ENCODE measurements at places on chromosomes 6 and 20. TPM values are rescaled to one million over a fixed set of nuclear protein-coding genes. Genes with fewer than 3 reads are reported as not detected.

Gene SYNGAP1
- total RNA-seq: 17.9 TPM

Gene ZC3H12D
- total RNA-seq: 1.0 TPM

Gene HLA-DQA1
- total RNA-seq: 0.38 TPM

Gene EYA4
- total RNA-seq: 7.7 TPM

Gene COL9A1
- total RNA-seq: 74.7 TPM

Gene DYNLT2
- total RNA-seq: 6.4 TPM

Gene TPBG
- 27.0 TPM for total RNA-seq

Gene IL20RA
- 2.3 TPM for total RNA-seq

Gene RNF182
- total RNA-seq: 18.4 TPM

Gene ZNF318
- total RNA-seq: 31.2 TPM

Gene BHLHE23
- 4.7 TPM for total RNA-seq

Gene MOXD1
- total RNA-seq: 16.7 TPM

Gene TCP11
- 0.99 TPM for total RNA-seq

Gene TTLL9
- total RNA-seq: 1.4 TPM

Gene RCAN2
- total RNA-seq: 37.3 TPM

Gene CD24
- 267 TPM for total RNA-seq

Gene TM9SF4
- total RNA-seq: 31.2 TPM

Gene BANF2
- not detected for total RNA-seq

Gene ABHD12
- total RNA-seq: 61.4 TPM

Gene JPH2
- total RNA-seq: 14.8 TPM

Gene LY6G5C
- 1.9 TPM for total RNA-seq

Gene OPN5
- 0.33 TPM for total RNA-seq

Gene MEP1A
- not detected for total RNA-seq

Gene MEI4
- 0.99 TPM for total RNA-seq

Gene RAET1G
- total RNA-seq: not detected

Gene HEY2
- 6.6 TPM for total RNA-seq

Gene TSPO2
- not detected for total RNA-seq

Gene CDH4
- 12.0 TPM for total RNA-seq

Gene PSMB9
- 4.0 TPM for total RNA-seq

Gene TUBB2B
- 434 TPM for total RNA-seq

Gene BCKDHB
- 43.3 TPM for total RNA-seq
